ENCODE measurements at places on chromosomes 3 and 15.
A peak's percentile ranks its signal among the peaks of the same experiment; 100 is the strongest.

DNA sequence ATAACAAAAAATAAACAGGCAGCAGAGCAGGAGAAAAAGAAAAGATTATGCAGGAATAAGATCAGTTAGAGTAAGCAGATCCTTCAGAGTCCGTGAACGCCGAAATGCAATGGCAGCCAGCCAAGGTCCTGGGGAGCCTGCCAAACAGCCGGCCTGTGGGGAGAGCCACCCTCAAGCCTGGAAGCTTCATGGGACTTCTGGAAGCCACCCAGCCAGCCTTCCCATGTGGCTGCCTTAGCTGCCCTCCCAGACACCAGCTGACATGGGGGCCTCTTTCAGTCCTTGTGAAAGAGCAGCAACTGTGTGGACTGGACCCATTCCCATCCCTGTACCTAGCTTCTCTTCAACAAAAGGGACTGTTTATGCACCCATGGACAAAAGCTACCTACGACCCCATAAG is 64.9 kb upstream of the RAD18 start:
- peak; percentile 45 for DNase-seq

DNA sequence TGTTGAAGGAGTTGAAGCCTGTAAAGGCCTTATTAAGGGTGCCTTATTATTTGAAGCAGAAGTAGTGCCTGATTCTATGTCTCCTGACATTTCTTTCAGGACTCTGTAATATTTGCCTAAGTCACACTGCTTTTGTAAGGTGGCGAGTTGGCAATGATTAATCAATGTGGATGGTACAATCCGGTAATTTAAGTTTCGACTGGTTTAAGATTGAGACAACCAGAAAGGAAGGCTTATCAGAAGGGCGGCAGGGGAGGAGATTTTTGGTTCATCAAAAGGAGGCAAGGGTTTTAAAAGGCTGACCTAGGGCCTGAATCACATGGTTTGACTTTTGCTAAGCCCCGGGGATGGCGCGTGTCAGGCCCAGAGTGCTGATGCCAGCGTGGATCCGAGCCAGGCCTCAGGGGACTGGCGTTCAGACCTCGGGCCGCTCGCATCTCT is 830 bp upstream of the RNF13 start:
- no peak for DNase-seq

DNA sequence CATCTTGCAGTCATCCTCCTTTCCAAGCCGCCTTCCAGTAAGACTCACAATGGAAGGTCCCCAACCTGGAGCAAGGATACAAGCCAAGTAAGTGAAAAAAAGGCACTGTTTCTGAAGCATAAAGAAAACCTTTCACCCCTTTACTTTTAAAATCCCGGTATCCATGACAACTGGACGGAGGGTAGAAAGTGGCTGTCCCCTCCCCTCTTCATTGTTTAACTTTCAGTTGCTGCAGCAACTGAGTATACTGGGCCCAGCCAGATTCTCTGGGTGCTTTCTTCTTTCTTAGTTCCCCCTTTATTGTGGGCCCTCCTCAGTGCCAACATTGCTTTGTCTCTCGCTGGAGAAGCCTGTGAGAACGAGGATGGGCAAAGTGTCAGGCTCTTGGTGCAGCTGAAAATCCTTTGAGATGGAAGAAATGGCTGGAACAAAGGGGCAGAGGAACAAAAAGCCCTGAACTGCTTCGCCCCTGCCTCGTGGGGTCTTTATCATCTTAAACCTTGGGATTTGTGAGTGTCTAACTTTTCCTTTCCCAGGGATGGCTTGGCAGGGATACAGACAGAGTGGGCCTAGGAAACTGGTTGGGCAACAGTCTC is 224.0 kb upstream of the RGMA start:
- DNase-seq, result no peak

DNA sequence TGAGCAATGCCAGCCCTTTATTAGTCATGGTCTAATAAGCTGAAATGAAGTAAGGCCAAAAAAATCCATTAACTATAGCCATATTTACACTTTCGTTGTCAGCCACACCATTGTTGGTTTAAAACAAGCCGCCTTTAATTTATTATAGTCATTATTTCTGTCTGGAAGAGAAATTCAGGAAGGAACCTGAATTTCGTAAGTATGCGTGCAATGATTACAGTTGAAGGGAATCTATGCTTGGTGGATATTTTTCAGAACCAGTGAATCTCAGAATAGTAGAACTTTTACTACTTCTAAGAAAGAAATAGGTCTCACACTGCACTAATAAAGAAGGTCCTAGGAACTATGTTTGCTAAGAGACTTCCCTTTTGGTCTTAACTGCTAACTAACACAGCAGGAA is 59.1 kb downstream of the FAM43A start:
- DNase-seq, result no peak

GRCh38 chr3:38222032-38222634 is 43.5 kb upstream of the SLC22A13 start:
- DNase-seq, result no peak

DNA sequence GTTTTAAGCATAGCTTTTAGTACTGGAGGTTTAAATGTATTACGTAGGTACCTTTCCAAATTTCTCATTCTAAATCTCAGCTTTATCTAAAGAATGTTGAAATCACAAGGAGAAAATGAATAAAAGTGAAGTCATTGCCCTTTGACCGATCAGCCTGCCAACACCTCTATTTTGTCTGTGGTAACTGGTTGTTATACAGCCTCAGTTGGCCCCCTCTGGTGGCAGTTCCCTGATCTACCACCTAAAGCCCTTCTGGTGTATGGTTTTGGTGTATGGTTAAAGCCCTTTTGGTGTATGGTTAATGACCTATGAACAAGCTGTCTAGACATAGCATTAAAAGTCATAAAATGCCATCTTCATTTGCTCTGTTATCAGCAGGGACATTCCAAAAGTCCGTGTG is 378.2 kb upstream of the AZI2 start:
- peak; percentile 5 for DNase-seq

DNA sequence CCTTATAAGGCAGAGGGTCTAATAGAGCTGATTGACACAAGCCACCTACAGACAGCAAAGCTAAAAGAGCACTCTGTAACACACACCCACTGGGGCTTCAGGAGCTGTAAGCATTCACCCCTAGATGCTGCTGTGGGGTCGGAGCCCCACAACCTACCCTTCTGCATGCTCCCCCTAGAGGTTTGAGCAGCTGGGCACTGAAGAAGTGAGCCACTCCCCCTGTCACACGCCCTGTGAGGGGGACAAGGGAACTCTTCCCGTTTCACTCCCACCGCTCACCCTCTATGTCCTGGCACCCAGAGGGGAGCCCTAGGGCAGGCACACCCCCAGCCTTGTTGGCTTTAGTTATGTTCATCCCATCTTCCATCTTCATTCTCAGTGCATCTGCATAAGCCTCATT is 9.4 kb upstream of the CSTA start:
- DNase-seq, result no peak

GRCh38 chr15:67365994-67366393 is 111.4 kb downstream of the IQCH start:
- DNase-seq, result no peak

- peak; percentile 32 for DNase-seq
Observed at GRCh38 chr15:87672309-87673288, 583.9 kb downstream of the NTRK3 start.

DNA sequence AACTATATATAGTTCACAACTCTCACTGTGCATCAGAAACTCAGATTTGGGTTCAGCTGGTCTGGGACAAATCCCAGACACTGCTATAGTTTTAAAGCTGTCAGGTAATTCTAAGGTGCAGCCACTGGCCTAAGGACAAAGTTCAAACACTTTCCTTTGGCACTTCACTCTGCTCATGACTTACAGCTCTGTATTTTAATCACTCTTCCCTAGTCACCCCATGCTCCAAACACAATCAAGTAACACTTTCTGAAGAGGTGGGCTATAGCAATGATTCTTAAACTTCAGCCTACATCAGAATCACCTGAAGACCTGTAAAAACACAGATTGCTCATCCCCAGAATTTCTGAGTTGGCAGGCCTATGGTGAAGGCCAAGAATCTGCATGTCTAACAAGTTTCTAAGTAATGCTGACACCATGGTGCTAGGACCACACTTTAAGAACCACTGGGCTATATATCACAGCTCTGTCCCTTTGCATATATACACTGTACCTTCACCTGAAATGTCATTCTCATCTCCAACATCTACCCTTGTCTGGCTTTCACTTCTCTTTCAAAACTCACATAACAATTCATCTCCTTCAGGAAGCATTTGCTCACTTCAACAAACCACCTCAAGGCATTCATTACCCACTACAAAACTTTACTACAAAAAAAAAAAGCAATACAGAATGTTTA is 21.4 kb downstream of the STAG1 start:
- DNase-seq, result no peak

- no peak for DNase-seq
Observed at GRCh38 chr15:38253351-38253781, 730 bp downstream of the SPRED1 start.

GRCh38 chr3:194046995-194047645 is 88.8 kb upstream of the HES1 start:
- DNase-seq, result peak; percentile 21

- DNase-seq, result no peak
Observed at GRCh38 chr15:91508633-91509032, 344.9 kb upstream of the SLCO3A1 start.

DNA sequence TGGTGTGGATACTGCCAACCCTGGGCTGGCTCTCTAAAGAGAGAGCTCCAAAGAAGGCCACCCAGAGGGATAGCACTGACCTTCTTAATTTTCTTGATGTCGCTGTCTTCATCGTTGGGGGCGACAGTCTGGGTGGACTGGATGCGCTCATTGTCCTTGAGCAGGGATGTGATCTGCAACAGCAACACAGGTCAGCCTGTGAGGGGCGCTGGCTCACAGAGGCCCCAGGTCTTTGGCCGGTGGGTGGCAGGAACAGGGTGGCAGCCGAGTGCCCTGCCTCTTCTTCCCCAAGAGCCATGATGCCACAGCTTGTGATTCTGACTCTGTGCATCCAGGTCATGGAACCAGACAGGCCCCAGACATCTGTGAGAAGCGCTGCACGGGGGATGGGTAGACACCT is 41.2 kb downstream of the RASGRF1 start:
- no peak for DNase-seq

DNA sequence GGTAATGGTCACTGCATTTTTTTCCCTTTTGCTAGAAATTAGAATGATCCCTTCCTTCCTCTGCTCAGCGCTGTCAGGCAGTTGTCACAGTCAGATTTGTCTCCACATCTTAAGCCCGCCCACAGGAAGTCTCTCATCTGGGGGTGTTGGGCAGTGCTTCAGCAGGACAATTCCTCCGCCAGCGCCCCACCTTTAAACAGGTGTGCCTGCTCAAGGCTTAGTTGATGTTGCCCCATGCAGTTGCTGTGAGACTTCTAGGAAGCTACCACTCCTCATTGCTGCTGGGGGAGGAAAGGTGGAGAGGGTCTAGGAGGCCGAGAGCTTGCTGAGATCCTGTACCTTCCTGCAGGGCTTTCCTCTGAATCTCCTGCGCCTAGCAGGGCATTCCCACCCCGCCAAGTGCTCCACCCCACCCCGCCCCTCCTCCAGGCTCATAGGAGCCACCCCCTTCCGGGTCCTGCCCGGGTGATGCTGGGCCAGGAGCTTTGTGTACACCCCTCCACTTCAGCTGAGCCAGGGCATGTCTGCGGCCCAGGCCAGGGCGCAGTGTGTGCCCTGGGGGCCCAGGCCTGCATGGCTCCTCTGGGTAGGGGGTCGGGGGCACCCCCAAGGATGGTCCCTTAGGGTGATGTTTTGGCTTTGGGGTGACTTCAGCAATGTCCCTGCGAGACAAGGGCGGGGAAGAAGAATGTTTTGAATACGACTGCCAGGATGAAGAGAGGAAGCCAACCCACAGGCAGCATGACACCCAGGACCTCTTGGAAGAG is 68.7 kb downstream of the TRAK1 start:
- DNase-seq, result no peak

DNA sequence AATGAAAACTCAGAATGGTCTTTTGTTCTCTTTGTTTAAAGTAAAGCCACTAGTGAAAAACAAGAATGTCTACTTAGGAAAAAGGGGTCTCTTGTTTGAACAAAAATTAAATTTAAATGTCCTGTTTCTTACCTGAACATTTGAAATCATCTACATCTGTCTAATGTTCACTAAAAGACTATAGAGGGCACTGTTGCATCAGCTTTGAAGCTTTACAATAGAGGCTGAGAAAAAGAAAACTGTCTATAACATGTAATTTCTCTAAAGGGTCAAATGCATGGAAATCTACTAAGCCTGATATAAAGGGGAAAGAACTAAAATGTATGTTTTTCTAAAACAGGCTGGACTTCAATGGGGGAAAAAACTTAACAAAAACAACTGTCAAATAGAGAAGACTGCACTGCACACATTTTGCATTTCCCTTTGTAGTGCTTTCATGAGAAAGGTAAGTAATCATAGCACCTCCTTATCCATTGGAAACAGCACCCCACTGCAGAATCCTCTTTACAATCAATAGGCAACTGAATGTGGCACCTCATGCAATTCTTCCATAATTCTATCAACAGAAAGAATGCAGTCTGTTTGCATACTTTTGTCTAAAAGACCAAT is 26.3 kb downstream of the DPH6 start:
- no peak for DNase-seq

GRCh38 chr3:136192831-136193230 is 3.3 kb downstream of the MSL2 start:
- no peak for DNase-seq

DNA sequence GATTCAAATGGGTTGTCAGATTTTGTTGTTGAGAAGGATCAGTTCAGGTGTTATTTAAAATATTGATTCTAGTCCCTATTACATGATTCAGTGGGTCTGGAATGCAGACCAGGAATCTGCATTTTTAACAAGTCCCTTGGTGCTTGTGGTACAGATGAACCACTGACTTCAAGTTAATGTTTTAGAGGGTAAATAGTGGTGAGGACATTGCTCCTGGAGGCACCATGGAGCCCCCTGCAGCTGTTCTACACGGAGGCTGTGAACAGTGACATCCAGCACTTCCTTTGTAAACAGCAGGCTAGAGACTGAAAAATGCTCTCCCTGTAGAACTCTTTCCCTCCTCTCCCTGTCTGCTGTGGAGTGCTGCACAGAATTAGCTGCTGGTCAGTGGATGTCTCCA is 4.8 kb upstream of the FSIP1 start:
- no peak for DNase-seq

DNA sequence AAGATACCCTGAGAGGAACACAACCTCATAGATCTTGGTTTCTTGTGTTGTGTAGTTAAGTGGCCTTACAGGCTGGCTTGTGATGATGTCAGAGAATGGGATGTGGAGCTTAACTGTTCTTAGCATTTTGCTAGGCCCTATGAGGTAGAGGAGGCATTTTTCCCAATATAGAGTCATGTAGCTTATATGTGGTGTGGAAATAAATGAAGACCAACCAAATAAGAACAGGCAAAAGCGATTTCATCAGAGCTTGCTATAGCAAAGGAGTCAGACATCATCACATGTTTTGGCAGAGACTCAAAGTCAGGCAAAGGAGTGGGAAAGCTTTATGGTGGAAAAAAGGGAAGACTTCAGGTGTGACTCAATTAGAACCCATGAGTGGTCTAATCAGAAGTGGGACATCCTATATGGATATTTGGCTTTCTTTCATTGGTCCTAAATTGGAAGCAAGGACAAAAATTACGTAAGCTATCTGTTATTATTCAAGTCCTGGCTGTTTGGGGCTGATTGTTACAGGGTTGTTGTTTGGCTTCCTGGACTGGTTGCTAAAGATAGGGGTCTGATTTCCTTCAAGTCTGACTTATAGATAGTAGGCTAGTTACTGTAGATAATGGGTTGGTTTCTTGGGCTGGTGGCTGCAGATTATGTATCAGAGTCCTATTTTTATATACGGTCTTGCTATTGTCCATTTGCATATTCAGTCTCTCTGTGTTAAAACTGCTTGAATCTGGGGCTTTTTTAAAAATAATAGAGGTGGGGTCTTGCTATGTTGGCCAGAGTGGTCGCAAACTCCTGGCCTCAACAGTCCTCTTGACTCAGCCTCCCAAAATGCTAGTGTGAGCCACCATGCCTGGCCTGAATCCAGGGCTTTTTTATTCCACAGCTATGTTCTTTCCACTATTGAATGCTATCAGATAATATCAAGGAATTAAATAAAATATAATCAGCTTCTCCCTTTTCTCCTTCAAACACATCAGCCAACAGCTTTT is 30.3 kb upstream of the SETD2 start:
- no peak for DNase-seq

Measured in GM04504 (cell line).